Lung (tissue), 17 donors: ENCODE measurements at places on chromosomes 13 and 19.

DNA sequence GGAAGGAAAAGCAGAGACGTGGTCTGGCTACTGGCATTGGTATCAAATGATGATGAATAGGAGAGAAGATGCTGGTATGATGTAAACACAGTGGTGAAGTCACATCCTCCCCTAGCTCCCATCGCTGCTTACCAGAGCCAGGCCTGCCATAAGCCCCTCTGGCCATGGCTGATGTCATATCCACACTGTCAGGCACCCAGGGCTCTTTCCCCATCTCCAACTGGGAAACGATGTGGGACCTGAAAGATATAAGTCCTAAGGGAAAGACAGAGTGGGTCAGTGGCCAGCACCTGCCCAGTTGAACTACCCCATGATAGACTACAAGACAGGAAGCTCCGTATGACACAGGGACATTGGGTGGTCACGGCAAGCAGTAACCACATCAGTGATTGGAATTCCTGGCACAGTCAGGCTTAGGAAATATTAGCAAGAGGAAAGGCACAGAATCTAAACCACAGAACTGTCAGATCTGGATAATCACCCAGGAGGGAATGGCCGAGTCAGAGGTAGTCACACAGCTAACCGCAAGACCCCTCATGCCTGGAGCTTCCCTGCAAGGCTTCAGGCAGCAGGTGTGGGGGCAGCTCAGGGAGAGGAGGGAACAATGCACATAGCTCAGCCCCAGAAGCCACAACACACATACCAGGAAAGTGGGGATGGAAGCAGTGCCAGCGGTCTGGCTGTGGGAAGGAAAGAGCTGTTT is 3.8 kb downstream of the ZNF792 start:
- no peak for DNase-seq

- DNase-seq: no peak
These were observed 218.1 kb upstream of the OBI1 start for GRCh38 chr13:78876915-78877549.

- DNase-seq: no peak
These were observed 236.2 kb upstream of the HTR2A start for GRCh38 chr13:47133011-47133445.

DNA sequence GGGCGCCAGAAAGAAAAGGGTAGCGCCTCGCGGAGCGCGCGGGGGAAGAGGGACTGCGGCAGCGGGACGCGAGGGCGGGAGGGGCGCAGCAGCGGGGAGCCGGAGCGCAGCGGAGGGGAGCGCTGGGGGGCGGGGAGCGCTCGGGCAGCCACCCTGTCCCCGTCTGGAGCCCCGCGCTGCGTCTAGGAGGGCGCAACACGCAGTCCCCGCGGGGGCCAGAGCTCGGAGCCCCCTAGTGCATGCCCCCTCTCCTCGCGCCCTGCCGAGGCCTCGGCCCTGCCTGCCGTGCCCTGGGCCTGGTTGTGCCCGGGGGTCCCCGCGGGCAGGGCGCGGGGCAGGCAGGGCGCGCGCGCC is 37.9 kb downstream of the SOX1 start:
- DNase-seq: no peak

DNA sequence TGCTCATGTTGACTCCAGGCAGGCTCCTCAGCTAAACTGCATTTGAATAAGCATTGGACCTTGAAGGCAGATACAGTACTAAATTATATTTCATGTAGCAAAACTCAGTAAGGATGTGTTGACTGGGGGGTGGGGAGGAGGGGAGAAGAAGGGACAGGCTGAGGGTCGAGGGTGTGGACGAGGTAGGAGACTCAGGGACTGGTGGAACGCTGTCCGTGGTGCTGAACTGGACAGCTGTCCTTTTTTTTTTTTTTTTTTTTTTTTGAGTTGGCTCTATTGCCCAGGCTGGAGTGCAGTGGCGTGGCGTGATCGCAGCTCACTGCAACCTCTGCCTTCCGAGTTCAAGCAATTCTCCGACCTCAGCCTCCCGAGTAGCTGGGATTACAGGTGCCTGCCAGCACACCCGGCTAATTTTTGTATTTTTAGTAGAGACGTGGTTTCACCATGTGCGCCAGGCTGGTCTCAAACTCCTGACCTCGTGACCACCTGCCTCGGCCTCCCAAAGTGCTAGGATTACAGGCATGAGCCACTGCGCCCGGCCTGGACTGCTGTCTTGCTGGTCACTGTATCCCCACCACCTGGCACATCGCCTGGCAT is 33.2 kb upstream of the CASP14 start:
- peak; percentile 48 for DNase-seq

DNA sequence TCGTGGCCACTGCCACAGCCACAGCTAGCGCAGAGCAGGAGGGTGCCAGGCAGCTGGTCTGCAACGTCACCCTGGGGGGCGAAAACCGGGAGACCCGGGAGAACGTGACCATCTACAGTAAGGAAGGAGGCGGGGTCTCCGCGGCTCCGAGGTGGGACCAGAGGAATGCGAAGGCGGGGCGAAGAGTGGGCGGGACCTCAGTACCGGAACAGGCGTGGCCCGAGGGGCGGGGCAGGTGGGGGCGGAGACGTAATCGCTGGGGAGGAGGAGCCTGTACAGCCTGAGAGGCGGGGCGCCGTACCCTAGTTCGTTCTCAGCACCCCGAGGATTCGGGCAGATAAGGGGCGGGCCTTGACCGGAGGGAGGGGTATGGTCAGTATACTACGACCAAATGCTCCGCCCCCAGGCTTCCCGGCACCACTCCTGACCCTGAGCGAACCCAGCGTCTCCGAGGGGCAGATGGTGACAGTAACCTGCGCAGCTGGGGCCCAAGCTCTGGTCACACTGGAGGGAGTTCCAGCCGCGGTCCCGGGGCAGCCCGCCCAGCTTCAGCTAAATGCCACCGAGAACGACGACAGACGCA is 2.5 kb downstream of the ICAM5 start:
- peak; percentile 70 for DNase-seq

DNA sequence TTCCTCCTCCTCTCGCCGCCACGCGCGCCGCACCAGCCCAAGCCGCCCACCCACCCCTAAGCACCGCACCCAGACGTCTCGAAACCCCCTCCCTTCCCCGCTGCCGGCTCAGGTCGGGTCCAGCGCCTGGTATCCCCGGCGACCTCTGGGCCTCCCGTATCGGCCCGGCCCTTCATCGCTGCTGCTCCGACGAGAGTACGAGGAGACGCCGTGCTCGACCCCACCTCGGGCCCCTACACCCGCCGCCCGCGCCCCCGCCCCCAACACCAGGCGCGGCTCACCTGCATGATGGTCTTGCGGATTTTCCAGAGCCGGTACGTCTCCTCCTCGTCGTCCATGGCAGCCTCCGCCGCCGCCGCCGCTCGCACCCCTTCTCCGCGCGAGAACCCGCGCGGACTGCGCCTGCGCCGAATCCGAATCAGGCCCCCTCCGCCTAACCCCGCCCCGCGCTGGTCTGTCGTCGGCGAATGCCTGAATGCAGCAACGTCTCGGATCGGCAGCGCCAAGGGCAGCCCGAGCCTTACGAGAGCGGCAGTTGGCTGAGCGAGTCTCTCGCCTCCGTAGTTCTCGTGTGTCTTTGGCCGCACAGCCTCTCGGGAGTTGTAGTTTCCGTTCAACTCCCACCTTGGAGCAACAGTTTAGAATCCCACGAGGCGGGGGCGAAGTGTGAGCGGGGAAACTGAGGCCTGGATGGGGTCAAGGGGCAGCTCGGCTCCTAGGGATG is at the start of gene POLR2E:
Gene POLR2E, minus strand, starts transcription at position 398 of the 724 bp plus-strand sequence. Its CDS starts 60 bp downstream, at position 338.
- DNase-seq: peak; percentile 99

- DNase-seq: no peak
These were observed 233.4 kb downstream of the B3GLCT start for GRCh38 chr13:31433207-31433606.

DNA sequence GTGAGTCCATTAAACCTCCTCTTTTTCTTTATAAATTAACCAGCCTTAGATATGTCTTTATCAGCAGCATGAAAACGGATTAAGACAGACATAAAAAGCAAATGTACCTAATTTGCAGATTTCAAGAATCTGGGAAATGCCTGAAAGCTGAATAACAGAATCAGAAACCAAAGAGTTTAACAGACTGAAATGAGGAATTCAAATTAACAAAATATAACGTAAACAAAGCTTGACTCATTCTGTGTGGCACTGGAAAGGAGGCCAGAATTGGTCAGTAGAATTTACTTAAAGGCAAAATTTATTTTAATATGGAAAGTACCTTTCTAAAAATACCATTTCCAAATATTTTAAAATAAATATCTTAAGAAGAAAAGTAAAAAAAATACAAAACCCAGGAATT is 540.6 kb upstream of the HTR2A start:
- no peak for DNase-seq

- no peak for DNase-seq
These were observed 14.2 kb downstream of the TUBGCP3 start for GRCh38 chr13:112573710-112574109.
